ENCODE measurements at places on chromosomes 1 and 21.

GRCh38 chr21:45408801-45409261 is 3.9 kb downstream of the COL18A1 start:
- DNase-seq = no peak

DNA sequence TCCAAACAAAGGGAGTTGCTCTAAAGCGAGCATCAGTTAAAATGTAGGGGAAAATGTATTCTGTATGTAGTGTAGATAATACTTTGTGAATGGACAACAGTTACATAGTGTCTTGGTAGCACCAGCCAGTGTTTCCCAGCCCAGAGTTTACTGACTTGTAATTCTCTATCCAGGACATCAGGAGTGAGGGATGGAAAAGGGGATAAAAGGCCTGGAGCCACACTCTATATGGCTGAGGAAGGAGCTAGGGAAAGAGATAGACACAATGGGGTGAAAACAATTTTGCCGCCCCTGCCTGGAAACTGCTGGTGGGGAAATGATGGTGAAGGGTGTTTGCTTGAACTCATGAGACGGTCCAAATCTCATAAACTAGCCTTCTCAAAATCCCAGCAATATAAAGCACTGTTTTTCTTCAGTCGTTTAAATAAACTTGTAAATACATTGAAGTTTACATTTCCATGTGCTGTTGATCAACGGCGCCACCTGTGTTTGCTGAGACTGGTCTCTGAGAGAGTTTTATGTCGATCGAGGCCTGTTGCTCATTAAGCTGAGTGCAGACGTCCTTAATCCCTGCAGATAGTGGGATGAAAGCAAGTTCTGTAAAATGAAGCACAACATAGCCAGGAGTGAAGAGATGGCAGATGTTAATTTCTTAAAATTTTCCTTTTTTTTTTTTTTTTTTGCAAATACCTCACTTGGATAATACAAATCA is 27.9 kb upstream of the AGO1 start:
- DNase-seq = no peak

GRCh38 chr1:7753641-7754040 is 17.5 kb upstream of the VAMP3 start:
- DNase-seq = no peak

- no peak for DNase-seq
Measured at GRCh38 chr1:115224636-115225035, 113.4 kb downstream of the NGF start.

DNA sequence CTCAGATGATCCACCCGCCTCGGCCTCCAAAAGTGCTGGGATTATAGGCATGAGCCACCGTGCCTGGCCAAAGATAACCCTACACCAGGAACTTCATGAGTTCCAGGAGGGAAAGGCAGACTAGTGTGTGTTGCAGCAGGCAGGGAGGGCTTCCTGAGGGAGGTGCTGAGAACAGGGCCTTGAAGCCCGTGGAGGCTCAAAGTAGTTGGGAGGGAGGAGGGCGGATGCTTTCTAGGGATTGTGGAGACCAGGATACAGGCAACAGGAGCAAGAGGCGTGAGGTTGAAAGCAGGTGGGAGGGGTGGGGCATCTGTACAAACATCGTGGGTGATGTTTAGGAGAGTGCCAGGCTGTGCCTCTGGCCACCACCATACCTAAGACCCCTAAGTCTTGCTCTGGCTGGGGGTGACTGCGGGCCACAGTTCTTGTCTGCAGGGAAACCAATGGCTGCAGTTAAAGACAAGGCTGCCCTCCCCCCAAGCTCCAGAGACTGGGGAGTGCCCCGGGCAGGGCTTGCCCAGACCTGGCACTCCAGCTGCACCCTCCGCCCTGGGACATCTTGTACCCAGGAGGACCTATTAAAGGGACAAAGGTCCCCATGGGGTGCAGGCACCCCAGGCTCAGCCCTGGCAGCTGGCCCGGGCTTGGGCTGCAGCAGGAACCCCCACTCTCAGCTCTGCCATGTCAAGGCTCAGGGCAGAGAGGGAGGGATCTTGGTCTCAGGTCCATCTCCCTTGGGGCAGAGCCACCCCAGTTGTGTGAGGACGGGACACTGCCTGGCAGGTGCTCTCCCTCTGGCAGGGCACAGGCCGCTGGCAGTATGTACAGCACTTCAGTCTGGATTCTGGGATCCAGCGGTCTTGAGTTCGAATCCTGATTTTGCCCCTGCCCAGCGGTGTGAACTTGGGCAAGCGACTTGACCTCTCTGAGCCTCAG is 22.1 kb upstream of the CASZ1 start:
- no peak for DNase-seq

GRCh38 chr1:196306421-196306820 is 301.8 kb downstream of the KCNT2 start:
- DNase-seq = no peak

DNA sequence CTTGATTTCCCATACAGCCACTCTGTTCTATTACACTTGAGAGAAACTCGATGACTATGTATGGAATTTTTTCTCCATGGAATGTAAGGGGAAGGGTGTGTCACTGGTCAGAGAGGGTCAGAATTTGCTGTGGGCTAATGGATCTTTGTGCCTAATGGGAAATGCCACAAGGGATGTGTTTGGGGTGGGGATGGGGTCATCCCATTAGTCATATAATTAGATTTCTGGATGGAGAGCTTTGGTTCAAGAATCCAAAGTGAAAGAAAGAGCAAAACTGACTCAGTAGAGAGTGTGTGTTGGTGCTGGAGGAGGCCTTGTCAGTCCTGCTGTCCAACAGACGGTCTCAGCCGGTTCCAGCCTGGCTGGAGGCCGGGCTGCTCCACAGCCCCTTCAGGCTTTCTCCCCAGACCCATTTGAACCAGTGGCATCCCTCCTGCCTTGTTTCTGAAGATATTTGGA is 86.4 kb downstream of the LAMC2 start:
- no peak for DNase-seq

GRCh38 chr21:45739218-45740087 is 95.9 kb downstream of the PCBP3 start:
- DNase-seq = no peak

- DNase-seq = no peak
Measured at GRCh38 chr1:215761446-215761845, 194.3 kb downstream of the KCTD3 start.

GRCh38 chr1:158329733-158330132 is 1.6 kb downstream of the CD1B start:
- no peak for DNase-seq

- no peak for DNase-seq
Measured at GRCh38 chr1:66285618-66286270, 248.2 kb upstream of the SGIP1 start.

GRCh38 chr1:38832370-38832734 is 27.2 kb downstream of the RRAGC start:
- no peak for DNase-seq

DNA sequence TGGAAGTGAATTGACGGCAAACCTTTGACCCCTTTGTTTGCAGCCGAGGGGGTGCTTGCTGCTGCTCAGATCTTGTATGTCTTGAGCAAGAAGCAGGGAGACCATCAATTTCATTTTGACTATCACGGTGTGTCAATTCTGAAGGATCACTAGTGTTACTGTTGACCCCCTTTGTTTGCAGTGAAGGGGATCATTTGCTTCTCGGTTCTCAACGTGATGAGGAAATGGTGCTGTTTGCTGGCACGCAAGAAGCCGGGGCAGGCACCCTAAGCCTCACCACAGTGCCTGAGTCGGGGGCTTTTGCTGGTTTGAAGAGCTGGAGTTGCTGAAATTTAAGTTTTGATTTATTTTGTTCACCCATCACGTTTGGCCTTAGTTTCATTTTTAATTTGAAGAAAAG is 7.5 kb downstream of the RBM15 start:
- DNase-seq = no peak

- DNase-seq = no peak
Measured at GRCh38 chr1:32336963-32337675, 1.1 kb upstream of the MARCKSL1 start.

DNA sequence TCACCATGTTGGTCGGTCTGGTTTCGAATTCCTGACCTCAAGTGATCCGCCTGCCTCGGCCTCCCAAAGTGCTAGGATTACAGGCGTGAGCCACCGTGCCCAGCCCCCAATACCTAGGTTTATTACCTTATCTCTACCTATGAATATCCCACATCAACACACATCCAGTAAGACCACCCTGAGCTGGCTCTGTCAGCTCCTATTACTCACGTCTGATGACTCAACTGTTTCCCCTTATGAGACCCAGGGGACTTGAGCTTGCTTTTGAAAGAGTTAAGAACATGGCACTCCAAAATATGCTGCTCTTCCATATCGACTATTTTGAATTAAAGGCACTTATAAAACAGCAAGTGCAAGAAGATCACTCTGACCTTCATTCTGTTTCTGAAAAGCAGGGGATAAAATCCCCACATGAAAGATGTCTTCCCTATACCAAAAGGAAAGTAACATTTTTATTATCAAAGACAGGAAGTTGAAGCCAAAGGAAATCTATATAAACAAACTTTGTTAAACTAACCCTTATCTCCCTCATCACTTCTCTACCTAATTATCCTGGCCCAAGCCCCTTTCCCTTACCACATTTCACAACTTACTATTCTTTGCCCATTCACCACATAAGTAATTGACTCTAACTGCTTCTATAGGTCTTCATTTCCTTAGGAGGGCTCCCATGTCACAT is 41.3 kb upstream of the OSBPL9 start:
- no peak for DNase-seq

GRCh38 chr1:197066719-197067456 is at the start of gene F13B:
TSS of gene F13B (minus strand) at chr1:197067260. CDS start at chr1:197067223, 37 bp downstream.
- DNase-seq = no peak

- DNase-seq = no peak
Measured at GRCh38 chr21:45971616-45972352, 9.8 kb upstream of the COL6A1 start.

GRCh38 chr1:33420870-33421775 is 9.8 kb downstream of the PHC2 start:
- no peak for DNase-seq

- no peak for DNase-seq
Measured at GRCh38 chr1:205374210-205375078, 17.7 kb upstream of the KLHDC8A start.

DNA sequence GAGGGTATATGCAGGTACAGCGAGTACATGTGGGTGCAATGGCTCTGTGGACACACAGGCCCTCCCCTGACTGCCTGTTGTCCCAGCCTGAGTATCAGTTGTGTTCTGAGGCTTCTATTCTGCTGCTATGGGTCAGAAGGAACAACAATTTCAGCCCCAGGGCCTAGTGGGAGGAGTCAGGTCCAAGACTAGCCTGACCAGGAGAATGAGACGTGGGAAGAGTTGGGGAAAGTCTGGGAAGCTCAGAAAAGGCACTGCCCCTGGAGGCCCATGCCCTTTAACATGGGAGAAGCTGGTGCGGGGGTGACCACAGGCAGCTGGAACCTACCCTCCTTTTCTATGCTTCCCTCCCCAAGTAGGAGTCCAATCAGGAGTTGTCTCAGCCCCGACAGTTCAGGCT is 7.7 kb downstream of the IGSF8 start:
- no peak for DNase-seq

DNA sequence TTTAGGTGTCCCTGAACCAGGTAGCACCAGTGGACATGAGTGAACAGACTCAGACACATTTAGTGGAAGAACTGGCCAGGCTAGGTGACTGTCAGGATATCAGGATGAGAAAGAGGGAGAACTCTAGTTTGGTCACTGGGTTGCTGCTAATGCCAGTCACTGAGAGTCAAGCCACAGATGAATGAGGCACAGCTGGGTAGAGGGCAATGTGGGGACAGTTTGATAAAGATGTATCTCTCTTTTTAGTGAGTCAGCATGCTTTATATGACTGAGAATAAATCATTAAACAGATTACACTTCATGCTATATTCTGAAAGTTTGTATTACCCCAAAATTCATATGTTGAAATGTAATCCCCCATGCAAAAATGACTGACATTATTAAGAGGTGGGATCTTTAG is 87.1 kb downstream of the SELENOF start:
- no peak for DNase-seq

DNA sequence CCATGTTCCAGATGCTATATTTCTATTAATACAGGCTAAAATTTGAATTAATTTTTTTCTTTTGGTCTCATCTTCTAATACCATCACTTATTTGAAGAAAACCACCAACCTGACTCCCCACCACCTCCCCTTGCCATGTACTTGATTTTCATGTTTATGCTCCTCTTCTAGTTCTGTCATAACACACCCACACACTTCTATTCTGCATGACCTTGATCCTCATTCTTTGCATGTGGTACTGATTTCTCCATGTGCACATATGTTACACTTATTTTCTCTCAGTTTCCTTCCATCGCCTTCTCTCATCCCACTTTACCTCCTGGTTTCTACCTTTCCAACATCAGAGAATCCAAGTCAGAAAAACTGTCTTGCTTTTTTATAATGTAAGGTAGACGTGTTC is 78.9 kb upstream of the ARID1A start:
- no peak for DNase-seq

DNA sequence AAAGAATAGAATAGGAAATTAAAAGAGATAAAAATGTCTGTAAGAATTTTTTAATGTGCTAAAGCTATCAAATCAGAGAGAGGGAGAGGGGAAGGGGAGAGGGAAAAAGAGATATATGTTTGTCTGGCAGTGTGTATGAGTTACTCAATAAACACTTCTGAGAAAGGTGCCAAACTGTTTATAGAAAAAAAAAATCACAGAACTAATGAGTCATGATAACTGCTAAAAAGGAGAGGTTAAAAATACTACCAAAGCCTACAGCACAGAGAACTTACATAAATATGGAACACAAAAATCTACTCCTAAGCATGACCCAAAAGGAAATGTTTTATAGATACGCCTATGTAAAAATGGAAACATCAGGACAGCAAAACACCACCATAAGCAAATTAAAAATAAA is 45.4 kb downstream of the SELENOF start:
- no peak for DNase-seq

GRCh38 chr1:109866071-109866470 is 44.6 kb upstream of the CSF1 start:
- DNase-seq = no peak

GRCh38 chr1:156727926-156728598 is at the start of gene METTL25B:
TSS of gene METTL25B (plus strand) at chr1:156728469. CDS start at chr1:156729105, 636 bp downstream.
- peak; percentile 82 for DNase-seq

- no peak for DNase-seq
Measured at GRCh38 chr1:184366997-184367396, 19.8 kb upstream of the C1orf21 start.

DNA sequence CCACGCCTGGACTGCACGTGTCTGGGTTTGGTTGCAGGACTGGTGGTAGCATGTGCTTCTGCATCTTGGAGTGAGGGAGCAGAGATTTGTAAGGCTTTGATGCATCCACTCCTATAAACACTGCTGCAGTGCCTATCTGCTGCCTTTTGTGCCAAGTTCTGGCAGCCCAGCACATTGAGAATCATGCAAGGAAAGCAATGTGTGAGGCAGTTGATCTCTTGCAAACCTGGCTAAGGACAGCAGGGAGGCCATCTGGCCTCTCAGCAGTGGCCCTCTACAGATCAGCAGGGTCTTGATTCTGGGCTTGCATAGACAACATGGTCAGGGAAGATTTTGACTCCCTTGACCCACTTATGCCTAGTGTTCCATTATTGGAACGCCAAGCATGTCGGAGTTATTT is 81.2 kb upstream of the COA6 start:
- DNase-seq = no peak
